ENCODE measurements at places on chromosomes 5 and 9.

GRCh38 chr5:170235876-170236864, 3.4 kb downstream of the C5orf58 start:
- DNase-seq: no peak

DNA sequence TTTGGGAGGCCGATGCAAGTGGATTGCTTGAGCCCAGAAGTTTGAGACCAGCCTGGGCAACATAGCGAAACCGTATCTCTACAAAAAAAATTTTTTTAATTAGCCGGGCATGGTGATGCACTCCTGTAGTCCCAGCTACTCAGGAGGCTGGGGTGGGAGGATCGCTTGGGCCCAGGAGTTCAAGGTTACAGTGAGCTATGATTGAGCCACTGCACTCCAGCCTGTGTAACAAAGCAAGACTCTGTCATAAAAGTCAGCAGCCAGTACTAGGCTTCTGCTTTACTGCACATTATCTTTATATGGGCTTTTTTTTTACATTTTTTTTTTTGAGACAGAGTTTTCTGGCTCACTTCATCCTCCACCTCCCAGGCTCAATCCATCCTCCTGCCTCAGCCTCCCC, 9.4 kb upstream of the HAVCR1 start:
- DNase-seq: no peak

- DNase-seq: no peak
Measured at GRCh38 chr5:90402521-90403255, 6.9 kb downstream of the CETN3 start.

GRCh38 chr9:112326194-112326593, 7.2 kb downstream of the PTBP3 start:
- DNase-seq: no peak

DNA sequence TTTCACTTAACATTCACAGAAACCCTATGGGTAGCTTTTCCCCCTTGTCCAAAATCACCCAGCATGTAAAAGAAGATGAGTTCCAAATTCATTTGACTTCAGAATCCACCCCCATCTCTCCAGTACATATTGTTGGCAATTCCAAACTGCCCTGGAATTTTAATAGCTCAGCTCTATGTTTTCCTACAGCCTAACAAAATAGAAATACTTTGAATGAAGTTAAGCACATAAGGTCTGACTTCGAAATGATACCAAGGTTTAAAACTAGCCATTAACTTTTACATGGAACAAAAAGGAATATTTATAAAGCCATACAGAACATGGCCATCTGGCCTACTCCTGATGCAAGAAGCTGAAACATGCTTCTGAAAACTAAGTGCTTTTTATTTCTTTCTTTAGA, 634.3 kb downstream of the PDE4D start:
- no peak for DNase-seq

DNA sequence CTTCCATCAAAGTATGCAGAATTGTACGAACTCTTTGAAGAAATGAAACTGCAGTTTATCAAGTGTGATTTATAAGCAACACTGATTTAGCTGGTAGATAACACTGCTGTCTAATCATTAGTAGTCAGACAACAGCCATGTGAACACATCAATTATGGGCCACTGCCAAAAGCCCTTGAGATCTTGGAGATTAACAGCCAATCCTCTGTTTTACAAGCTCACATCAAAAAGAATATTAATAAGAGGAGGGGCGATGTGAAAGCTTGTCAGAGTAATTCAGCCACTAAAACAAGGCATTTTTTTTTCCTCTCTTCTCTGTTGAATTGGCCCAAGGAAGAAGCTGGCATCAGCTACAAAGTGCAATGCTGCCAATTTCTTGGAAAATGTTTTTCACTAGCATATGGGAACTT, 28.1 kb downstream of the ZNF608 start:
- DNase-seq: peak; percentile 59

DNA sequence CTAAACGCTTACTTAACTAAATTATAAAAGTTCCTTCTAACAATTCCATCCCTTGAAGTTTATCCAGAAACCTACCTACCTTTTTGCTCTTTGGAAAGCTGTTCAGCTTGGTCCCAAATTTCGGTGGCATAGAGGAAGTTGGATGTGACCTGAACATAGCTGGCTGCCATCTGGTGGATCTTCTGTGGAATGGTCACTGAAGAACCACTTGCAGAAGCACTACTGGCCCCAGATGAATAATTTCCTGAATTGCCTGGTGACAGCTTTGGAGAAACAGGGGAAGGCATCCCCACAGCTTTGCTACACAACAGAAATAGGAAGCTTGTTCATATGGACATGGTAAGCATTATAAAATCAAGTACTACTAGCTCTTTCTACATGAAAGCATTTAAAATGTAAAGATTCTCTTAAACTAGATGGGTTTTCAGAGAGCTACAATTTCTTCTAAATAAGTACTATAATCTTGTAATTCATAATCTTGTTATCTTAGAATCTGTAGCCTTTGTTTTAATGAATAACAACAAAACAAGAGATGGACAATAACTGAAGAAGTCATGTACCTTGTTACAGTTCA, 9.9 kb downstream of the LEAP2 start:
- DNase-seq: peak; percentile 54
